Immature natural killer cell (primary cell): ENCODE measurements at places on chromosomes 1 and 21. TPM values are rescaled to one million over a fixed set of nuclear protein-coding genes. Genes with fewer than 3 reads are reported as not detected.

DNA sequence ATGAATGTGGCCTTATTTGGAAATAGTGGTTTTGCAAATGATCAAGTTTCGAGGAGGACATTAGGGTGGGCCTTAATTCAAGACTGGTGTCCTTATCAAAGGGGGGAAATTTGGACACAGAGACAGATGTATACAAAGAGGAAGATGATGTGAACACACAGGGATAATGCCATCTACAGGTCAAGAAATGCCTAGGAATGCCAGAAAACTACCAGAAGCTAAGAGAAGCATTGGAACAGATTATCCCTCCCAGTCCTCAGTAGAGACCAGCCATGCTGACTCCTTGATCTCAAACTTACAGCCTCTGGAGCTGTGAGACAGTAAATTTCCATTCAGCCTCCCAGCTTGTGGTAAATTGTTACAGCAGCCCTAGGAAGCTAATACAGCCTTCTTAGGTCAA lies 151.4 kb downstream of the PTGER3 start:
- H3K27me3 ChIP-seq, result peaks cover 6% of the 10 kb centered on the region
- no peak overlapping the region for H3K4me3 ChIP-seq
- no peak for DNase-seq
- peaks cover 3% of the 10 kb centered on the region for H3K36me3 ChIP-seq
- no peak overlapping the region for H3K27ac ChIP-seq
- peaks cover 16% of the 10 kb centered on the region for H3K4me1 ChIP-seq

DNA sequence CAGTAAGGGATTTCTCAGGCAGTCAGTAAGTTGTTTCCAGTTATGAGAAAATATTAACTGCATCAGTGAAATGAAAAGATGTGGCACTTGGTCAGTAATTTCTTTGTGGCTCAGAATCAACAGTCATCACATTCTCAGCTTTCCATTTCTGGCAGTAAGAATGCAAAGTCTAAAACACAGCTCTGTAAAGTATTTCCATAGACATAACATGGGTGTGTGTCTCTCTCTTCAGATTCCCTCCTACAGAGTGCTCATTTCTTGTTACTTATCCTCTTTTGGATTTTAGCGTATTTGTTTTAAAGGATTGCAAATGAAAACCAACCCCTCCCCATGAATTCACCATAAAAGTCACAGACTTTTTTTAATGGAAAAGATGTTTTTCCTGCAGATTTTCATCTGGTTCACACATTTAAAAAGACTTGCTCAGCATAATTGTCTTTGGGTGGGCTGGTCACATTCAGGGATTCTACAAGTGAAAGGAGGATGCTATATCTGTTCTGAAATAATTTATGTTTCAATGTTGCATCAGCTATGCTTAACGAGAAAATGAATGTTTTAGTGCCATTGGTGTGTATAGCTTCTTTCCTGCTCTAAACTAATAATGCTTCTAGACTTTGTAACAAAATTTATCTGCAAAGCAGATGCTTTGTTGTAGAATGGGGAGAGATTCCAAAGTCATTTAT lies 34.6 kb upstream of the CD55 start:
- H3K27ac ChIP-seq, result no peak overlapping the region
- DNase-seq, result no peak
- H3K4me1 ChIP-seq, result peaks cover 3% of the 10 kb centered on the region
- no peaks in the 10 kb centered on the region for H3K36me3 ChIP-seq

DNA sequence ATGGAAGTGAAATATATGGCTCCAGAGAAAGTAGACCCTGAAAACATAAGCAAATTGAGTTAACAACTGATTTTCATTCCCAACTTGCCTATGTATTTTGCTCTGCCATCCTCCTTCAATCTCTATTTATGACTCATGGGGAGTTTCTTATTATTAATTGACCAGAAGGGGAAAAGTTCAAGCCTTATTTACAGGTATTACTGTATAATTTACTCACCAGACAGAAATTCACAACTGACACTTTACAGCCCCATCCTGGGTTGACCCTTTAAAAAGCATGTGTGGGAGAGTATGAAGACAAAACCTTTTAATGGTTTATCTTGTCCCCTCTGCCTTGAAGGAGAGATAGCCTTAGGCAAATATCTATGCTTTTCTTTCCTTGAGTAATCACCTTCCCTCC lies 39.8 kb upstream of the C1orf53 start:
- no peak overlapping the region for H3K4me3 ChIP-seq
- H3K36me3 ChIP-seq, result no peaks in the 10 kb centered on the region
- DNase-seq, result no peak
- H3K27ac ChIP-seq, result no peak overlapping the region
- peaks cover 2% of the 10 kb centered on the region for H3K27me3 ChIP-seq

DNA sequence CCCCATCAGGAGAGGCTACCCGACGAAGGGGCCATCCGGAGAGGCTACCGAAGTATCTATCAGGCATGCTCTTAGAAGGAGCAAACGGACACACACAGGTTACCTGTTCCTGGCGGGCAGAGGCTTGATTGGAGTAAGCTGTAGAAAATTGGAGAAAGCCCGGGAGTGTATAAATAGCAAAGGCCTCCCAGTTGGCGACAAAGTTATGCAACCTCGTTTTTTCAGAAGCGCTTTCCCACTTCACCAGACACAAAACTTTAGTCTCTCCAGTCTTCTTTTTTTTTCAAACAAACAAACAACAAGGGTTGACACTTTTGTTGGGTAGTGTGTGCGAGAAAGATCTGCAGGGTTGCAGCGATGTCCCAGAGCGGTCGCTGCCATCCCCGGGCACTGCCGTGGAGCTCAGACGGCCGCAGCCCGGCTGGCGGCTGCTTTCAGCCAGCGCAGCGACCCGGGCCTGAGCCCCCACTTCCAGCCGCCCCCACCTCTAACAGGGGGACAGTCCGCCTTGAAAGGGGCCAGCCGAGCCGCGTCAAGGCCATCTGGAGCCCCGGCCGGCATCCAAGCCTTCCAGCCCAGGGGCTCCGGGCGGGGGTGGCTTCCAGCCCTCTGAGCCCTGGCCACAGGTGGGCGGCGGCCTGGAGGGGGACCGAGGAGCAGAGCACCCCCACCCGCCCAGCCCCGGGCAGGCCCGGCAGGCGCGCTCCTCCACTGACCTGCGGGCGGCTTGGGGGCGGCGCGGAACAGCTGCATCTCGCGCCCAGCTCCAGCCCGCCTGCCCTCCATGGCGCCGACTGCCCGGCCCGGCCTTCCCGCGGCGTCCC lies 616 bp downstream of the MCOLN3 start:
- peak overlapping the region; percentile 39 for H3K4me3 ChIP-seq
- H3K27ac ChIP-seq, result no peak overlapping the region
- peaks cover 4% of the 10 kb centered on the region for H3K36me3 ChIP-seq
- DNase-seq, result peak; percentile 13

GRCh38 chr1:24779689-24780464 lies 34.6 kb downstream of the CLIC4 start:
- no peak for DNase-seq
- H3K27me3 ChIP-seq, result no peaks in the 10 kb centered on the region
- no peaks in the 10 kb centered on the region for H3K36me3 ChIP-seq
- no peak overlapping the region for H3K4me3 ChIP-seq
- no peaks in the 10 kb centered on the region for H3K4me1 ChIP-seq

DNA sequence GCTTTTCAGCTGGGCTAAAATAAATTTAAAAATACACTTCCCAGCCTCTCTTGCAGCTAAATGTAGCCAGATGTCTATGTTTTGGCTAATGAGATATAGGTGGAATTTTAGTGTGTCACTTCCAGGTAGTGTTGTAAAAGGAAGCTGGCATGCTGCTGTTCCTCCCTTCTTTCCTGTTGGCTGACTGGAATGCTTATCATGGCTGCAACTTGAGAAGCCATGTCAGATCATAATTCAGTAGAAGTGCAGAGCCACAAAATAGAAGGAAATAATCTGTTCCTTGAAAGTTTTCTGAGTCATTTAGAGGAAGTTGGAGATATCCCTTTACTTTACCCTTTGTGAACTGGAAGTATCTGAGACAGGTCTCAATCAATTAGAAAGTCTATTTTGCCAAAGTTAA lies 10.9 kb upstream of the RBM15 start:
- no peaks in the 10 kb centered on the region for H3K4me1 ChIP-seq
- peaks cover 6% of the 10 kb centered on the region for H3K36me3 ChIP-seq
- DNase-seq, result no peak

GRCh38 chr1:212618466-212619210 lies 10.1 kb downstream of the ATF3 start:
- no peak overlapping the region for H3K27ac ChIP-seq
- peaks cover 2% of the 10 kb centered on the region for H3K27me3 ChIP-seq
- no peak overlapping the region for H3K4me3 ChIP-seq
- peaks cover 1% of the 10 kb centered on the region for H3K4me1 ChIP-seq

- no peaks in the 10 kb centered on the region for H3K4me1 ChIP-seq
- H3K27me3 ChIP-seq, result peaks cover 10% of the 10 kb centered on the region
- peaks cover 4% of the 10 kb centered on the region for H3K36me3 ChIP-seq
These were observed 6.7 kb upstream of the VSIG8 start for GRCh38 chr1:159869173-159869572.

DNA sequence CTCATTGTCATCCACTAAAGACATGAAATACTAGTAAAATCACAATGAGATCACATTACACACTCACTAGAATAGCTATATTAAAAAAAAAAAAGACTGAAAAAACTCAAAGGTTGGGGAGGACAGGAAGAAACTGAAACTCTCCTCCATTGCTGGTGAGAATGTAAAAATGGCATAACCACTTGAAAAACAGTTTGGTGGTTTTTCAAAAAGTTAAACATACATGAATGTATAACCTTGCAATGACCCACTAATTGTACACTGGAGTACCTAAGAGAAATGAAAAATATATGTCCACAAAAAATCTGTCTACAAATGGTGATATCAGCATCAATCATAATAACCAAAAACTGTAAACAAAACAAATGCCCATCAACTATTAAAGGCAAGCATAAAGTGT lies 44.0 kb downstream of the NRIP1 start:
- peaks cover 61% of the 10 kb centered on the region for H3K4me1 ChIP-seq
- peaks cover 7% of the 10 kb centered on the region for H3K27me3 ChIP-seq
- H3K36me3 ChIP-seq, result peaks cover 6% of the 10 kb centered on the region
- no peak overlapping the region for H3K4me3 ChIP-seq
- H3K27ac ChIP-seq, result no peak overlapping the region

- H3K27ac ChIP-seq, result no peak overlapping the region
- no peaks in the 10 kb centered on the region for H3K36me3 ChIP-seq
- H3K4me3 ChIP-seq, result no peak overlapping the region
- DNase-seq, result no peak
These were observed 58.5 kb upstream of the ENAH start for GRCh38 chr1:225711236-225711937.

GRCh38 chr1:204520834-204521709 lies 4.9 kb downstream of the MDM4 start:
- DNase-seq, result peak; percentile 59
- peaks cover 5% of the 10 kb centered on the region for H3K27me3 ChIP-seq
- peaks cover 24% of the 10 kb centered on the region for H3K36me3 ChIP-seq
- H3K27ac ChIP-seq, result peak overlapping the region; percentile 93

GRCh38 chr1:66532798-66533783 lies 862 bp upstream of the SGIP1 start:
- no peak for DNase-seq
- peaks cover 6% of the 10 kb centered on the region for H3K4me1 ChIP-seq
- peak overlapping the region; percentile 71 for H3K4me3 ChIP-seq
- no peak overlapping the region for H3K27ac ChIP-seq
- no peaks in the 10 kb centered on the region for H3K36me3 ChIP-seq
- H3K27me3 ChIP-seq, result peaks cover 12% of the 10 kb centered on the region

PTPN22 gene
- polyA plus RNA-seq, result 80.9 TPM

MNDA gene
- polyA plus RNA-seq, result 8.8 TPM

NEK2 gene
- 1.4 TPM for polyA plus RNA-seq
